Cerebellar nuclear complex (tissue), 1 donor: ENCODE measurements at places on chromosomes 13 and 19.

DNA sequence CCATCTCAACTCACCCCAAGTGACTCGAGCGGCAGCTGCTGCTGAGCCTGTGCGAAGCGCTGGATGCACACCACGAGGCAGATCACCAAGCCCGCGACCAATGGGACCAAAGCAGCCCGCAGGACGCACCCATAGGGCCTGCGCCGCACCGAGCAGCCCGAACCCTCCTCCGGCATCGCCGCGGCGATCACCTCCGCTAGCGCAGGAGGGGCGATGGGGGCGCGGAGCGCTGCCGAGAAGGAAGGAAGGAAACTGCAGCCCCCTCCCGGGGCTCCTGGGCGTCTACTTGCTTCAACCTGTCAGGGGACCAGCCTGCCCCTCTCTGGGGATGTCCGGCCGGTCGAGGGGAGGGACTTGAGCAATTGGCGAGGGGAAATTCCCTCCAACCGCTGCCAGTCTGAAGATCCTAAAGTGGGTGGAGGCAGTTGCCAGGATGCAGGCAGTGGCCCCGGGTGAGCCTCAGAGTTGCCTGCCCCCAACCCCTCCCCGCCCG is at the start of gene CD70:
Gene CD70, minus strand, starts transcription at position 324 of the 493 bp plus-strand sequence. Its CDS starts 148 bp downstream, at position 176.
- DNase-seq, result no peak

DNA sequence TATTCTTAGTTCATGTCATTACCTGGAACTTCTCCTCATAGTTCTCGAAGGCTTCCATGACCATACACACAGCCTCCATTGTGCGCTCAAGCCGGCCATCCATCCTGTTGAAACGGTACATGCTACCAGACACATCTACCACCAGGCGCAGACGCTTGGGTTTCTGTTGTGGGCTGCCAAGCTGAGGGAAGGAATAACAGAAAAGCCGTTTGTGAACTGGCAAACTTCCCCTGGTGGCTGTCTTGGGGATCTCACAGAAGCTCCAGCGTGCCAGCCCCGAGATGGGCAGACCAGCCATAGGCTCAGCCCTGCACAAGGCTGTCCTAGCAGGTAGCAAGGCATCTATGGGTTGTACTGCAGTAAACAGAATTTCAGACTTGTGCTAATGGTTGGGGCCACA is 130.1 kb downstream of the RGCC start:
- no peak for DNase-seq

- no peak for DNase-seq
Measured at GRCh38 chr13:112708560-112709240, 18.9 kb downstream of the ATP11A start.

DNA sequence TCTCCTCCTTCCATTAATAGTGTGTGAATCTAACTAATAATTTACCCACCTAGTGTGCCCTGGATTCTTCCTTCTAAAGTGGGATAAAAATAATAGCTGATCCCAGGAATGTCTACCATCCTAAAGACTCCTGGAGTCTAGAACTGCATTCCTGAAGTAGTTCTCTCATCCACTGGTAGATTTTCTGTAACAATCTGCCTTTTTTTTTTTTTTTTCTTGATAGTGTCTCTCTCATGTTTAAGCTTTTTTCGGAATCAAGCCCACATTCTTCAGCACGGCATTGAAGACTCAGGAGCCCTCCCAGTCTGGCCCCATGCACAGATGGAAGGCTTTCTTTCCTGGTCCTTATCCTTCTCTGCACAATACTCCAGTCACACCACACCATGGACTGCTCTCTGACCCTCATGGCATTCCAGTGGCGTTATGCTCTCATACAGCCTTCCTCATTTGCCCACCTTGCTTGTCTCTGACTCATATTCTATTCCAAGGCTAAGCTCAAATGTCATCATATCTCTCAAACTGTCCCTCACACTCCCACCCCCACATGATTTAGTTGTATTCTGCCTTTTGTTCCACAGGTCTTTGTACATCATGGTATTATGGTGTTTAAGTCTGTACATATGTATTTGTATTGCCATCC is 68.7 kb upstream of the FRY start:
- DNase-seq, result no peak

DNA sequence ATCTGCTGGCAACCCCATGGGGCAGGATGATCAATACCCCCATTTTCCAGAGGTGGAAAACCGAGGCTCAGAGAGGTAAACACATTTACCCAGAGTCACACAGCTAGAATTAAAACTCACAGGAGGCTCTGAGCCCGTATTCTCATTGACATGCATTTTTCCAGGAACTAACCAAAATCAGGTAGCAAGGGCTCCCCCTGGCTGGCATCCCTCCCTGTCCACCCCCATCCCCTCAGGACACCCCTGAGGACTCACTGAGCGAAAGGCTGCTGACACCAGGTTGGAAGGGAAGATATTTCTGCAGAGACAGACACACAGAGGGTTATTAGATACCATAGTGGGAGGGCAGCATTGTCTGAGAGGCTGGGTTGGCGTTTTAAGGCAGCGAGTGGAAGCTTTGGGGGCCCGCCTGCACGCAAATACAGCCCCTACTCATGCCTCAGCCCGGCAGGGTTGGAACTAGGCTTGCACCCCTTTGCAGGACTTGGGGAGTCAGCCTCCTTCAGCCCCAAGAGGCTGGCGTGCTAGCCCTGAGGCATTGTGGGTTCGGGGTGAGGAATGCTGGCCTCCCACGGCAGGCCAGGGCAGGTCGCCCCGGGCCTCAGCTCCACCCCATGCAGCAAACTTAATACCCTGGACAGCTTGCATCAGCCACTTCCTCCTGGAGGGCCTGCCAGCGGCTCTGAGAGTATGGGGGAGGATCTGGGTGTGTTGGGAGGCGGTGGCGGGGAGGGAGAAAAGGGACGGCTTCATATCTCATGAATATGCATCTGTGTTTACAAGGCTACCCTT is 3.9 kb downstream of the SLC1A5 start:
- no peak for DNase-seq

DNA sequence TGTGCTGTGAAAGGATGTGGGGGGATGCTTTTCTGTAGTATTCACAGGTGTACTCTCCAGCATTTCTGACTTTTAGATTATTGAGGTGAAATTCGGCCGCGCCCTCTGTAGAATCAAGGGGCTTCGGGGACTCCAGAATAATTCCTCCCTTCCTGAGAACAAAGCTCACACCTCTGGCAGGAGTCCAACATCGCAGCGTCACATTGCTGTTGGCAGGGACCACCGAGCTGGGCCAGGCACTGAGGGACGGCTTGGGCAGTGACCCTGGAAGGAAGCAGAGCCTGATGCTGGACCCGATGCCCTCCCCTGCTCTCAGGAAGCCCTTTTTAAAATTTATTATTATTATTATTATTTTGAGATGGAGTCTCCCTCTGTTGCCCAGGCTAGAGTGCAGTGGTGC is 6.3 kb downstream of the TARM1 start:
- no peak for DNase-seq

DNA sequence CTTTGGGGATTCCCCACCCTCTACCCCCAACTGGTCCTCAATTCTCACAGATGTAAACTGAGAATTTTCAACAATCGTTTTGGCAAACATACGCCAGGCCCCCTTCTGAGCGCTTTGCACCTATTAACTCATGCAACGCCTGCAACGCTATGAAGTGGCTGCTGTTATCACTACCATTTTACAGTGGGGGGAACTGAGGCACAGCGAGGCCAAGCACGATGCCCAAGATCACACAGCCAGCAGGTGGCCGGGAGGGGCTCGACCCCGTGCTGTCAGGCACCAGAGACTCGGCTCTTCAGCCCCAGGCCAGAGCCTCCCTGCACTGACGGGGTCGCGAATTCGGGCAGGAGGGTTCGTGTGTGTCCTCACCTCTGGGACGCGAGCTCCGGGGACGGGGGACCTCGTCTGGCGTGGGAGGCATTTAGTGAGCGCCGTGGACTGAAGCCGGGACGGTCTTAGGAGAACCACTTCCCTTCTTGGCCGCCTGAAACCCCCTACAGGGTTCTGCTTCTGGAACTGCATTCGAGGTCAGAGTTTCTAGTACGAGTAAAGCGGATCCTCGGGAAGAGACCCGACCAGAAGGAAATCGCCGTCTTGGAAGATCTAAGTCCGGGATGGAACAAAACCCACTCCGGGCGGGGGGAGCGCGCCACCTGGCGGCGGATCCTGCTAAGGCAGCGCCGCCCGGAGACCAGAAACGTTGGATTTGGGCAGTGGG is 21.0 kb downstream of the ZNF114 start:
- no peak for DNase-seq

- DNase-seq, result no peak
Measured at GRCh38 chr13:23140492-23140891, 40.3 kb upstream of the SGCG start.

GRCh38 chr19:16366056-16366432 is 41.4 kb downstream of the KLF2 start:
- no peak for DNase-seq

DNA sequence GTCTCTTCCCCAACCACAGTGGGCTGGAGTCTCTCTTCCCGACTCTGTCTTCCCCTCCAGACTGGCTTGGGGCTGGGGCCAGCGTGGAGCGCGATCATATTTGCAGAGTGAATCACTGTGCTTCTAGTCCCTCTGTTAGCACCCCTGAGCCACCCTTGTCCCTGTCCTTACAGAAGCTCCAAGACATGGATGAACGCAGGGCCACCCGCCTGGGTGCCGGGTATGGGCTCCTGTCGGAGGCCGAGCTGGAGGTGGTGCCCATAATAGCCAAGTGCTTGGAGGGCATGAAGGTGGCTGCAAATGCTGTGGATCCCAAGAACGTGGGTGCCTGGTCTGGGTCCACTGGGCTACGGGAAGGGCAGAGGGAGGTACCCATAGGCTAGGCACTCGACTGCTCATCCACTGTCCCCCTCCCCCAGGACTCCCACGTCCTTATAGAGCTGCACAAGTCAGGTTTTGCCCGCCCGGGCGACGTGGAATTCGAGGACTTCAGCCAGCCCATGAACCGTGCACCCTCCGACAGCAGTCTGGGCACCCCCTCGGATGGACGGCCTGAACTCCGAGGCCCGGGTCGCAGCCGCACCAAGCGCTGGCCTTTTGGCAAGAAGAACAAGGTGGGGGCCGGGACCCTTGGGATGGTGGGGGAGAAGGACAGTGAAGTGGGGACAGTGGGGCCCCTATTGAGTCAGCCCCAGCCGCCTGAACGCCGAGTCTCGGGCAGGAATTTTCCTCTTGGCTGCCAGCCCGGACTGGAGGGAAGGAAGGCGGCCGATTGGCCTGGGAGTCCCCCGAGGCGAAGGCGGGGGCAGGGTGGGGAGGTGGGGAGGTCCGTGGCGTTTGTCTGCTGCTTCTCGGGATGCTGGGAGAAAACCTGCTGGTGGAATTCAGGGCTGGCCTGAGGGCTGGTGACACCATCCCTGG is 5.2 kb downstream of the TRIP10 start:
- no peak for DNase-seq

GRCh38 chr19:49326165-49326704 is 1.2 kb upstream of the SLC6A16 start:
- no peak for DNase-seq

DNA sequence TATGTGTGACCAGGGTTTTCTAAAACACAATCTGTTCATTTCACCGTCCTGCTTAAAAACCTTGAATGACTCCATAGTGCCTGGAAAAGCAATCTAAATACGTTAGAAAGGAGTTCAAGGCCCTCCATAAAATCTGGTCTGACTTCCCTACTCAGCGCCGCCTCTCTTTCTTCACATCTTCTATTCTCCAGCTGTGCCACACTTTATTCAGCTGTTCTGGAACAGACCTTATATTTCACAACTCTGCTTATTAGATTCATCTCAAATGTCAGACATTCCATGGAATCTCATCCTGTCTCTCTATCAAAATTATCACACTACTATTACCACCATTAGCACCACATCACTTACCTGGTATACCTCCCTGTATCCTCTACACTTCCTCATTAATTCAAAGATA is 19.8 kb upstream of the SPART start:
- DNase-seq, result no peak

DNA sequence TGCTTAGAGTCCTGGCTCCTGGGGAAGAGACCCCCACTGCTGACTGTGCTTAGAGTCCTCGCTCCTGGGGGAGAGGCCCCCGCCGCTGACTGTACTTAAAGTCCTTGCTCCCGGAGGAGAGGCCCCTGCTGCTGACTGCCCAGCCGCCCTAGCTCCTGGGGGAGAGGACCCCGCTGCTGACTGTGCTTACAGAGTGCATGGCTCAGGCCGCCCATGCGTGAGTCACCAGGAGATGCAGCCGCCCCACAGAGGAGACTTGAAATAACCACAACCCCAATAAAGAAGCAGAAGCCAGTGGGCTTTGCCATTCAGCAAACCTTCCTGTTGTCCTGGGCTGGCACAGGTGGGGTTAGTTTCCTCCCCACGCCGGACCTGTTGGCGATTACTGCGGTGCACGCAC is 79.2 kb upstream of the C13orf46 start:
- no peak for DNase-seq

DNA sequence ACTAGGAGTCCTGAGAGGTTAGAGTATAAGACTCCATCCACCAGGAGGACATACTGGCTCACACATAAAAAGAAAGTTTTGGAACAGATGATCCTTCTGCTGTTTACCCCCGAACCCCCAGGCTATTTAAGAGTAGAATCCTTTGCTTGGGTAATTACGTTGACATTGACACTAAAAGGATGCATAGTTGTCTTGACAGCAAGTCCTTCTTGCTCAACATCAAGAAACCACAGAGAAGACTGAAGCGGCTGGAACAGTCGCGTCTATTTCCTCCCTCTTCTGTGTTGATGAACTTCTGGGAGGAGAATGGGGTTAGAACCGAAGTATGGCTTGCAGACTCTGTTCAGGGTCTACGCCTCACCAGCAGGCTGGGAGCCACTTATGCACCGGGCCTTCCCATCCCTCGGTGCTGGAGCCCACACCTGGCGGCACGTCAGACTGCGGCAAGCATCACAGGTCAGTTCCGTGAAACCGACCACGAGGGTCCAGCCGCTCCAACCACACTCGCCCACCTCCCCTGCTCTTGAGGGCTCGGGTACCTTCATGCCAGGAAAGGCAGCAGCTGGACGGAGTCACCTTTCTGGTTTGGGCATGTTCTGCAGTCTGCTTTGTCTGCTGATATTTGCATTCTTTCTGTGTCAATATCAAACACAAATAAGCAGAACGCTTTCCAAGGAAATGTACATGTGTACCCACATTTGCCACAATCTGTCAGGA is 42.4 kb upstream of the RANBP3 start:
- DNase-seq, result no peak

DNA sequence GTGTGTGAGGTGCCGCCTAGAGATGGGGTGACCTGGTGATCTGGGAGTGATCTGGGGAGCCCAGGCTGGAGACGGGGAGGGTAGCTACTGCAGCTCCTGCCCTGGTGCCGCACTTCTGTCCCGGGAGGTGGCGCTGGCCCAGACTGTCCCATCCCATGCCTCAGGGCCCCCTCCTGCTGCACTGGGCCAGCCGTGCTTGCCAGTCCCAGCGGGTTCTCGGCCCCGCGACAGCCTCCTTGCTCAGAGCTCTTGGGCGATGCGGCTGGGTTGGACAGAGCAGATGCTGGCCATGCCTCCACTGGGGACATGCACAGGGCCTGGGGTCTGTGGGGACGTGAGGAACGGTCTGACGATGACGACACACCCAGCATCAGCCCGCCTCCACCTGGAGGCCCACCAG is 2.5 kb downstream of the RAX2 start:
- DNase-seq, result no peak

DNA sequence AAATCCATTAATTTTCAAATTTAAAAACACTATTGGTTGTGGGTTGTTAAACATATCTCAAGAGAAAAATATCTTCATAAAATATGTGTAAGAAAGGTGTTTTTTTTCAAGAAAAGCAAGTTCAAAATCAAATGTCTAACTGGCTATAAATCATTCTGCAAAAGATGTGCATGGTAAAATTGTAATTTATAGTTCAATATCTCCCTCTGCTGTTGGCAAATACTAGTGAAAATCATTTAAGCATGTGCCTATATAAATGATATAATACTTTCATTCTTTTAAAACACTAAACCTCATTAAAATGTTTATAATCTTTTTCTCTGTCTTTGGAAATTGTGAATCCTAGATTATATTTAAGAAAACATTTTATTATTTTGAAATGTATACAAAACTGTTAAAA is 17.2 kb upstream of the SLITRK6 start:
- no peak for DNase-seq
